ENCODE measurements at places on chromosomes 1 and 21.

- no peak for DNase-seq
These were observed 25.9 kb downstream of the KCNC4 start for GRCh38 chr1:110235834-110236682.

GRCh38 chr1:27448982-27449381 is 41.0 kb downstream of the WASF2 start:
- DNase-seq = no peak

DNA sequence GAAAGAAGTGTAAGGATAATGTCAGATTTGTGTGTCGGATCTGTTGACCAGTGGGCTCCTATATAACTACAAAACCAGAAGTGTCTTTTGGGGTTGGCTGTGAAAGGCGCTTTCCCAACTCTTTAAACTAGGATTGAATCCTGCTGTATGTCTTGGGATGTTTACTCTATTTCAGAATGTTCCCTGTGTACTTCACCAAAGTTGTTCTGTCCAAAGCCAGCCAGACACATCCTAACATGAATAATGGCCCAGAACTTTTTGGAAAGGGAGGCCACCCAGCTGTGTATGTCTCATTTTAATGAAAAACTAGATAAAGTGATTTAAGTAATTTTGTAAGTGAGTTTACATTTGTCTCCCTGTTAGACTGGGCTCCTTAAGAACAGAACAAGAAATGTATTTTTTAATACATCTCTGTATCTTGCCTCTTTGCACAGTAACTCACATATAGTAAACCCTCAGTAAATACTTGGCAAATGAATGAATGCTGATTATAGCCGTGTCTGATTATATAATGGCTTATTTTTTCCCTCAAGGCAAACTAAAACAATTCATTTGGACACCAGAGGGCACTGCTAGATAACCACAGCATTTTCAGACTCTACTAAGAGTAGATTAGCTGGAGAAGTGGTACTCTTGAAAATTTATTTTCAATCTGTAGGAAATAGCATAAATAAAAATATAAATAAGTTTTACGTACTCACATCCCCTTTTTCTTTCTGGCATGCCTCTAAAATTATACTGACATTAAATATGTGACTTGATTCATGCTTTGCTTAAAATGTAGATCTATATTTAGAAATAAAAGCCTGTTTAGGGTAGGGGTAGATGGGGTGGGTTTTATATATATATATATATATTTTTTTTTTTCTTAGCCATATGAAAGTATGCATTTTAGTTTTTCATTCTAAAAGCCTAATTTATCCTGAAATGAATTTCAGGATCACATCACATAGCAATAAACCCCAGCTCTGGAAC is 23.8 kb downstream of the TSEN15 start:
- no peak for DNase-seq

DNA sequence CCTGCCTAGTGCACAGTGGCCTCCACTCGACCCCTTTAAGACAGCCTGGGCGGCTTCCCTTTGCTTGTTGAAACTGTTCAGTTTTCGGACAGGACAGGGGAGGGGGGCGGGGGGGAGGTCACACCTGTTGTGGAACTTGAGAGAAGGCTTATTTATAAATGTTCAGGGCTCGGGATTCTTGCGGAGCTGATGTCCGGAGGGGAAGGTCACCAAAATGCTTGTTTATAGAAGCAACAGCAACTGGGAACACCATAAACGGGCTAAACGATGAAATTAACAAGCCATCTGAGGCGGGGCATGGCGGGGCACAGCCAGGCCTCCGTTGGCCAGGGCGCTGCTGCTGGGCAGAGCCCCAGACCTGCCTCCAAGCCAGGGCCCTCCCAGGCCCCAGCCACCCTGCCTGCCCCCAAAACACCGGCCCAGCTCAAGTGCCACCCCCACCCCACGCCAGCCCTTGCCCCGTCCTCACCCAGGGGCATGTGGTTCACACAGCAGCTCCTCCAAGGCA is 59.8 kb upstream of the CASZ1 start:
- no peak for DNase-seq

DNA sequence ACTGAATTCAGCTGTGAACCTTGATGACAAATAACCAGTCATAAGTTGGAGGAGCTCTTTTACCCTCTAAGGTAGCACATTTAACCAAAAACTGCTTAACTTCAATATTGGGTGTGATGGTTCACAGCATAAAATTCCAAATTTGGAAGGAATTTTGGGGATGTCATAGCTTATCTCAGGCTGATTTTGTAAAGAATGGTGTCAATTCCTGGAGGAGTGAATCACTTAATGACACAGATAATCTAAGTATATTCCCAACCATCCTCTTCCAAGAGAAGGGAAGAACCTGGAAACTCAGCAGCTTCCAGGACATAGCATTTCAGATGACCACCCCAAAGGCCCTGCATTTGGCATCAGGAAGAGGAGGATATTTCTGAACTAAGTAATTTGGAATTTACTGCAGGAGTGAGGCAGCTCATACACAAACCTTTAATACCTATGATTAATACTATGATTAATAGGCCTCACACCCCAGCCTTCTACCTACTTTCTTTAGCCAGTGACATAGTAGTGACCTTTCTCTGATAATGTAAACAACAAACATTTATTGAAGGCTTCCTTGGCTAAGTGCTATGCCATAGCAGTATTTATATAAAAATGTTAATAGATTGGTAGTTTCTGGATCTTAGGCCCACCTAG is 14.5 kb downstream of the GLUL start:
- DNase-seq = no peak

DNA sequence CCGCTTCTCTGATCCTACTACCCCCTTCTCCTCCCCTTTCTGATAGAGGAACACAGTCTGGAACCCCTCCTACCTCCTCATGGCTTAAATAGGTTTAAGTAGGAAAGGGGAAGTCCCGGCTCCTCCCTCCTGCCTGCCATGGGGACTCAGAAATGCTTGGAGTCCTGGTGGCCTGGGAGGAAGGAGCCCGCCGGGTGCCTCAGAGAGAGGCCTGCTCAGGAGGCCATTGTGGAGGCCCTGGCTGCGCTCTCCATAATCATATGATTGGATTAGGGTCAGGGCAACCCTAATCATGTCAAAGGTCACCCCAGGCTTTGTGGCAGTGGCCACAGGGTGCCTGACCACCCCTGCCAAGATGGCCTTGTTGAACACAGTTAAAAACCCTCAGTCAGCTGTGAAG is 29.0 kb downstream of the WNT3A start:
- DNase-seq = no peak

DNA sequence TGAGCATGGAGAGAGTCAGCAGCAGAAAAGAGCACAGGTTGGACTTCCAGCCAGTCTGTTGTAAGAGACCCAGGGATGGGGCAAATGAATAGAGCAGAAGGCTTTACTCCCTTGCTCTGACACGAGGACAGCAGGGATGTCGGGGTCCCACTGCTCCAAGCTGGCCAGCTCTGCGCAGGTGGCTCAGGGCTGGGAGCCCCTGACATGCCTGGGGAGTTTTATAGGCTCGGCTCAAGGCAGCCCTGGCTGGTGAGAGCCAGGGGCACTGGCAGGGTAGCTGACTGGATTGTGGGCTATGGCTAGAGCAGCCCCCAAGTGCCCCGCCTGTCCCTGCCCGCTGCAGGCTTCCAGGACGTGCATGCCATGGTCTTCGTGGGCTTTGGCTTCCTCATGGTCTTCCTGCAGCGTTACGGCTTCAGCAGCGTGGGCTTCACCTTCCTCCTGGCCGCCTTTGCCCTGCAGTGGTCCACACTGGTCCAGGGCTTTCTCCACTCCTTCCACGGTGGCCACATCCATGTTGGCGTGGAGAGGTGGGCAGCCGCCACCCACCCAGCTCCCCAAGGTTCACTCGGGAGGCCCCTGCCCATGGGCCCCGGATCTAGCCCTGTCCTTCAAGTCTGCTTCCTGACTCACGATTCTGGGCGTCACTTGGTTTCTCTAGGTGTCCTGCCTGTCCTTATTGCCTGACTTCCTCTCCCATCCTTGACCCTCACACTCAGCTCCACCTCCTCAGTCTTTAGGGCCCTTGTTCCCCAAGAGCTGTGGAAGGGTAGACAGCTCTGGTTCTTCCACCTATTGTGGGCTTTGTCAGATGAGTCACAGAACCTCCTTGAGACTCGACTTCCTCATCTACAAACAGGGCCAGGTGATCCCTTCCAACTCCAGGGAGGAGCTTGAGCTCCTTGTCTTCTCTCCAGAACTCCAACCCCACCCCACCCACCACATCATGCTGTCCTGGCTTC is 8.2 kb downstream of the RHBG start:
- DNase-seq = no peak

DNA sequence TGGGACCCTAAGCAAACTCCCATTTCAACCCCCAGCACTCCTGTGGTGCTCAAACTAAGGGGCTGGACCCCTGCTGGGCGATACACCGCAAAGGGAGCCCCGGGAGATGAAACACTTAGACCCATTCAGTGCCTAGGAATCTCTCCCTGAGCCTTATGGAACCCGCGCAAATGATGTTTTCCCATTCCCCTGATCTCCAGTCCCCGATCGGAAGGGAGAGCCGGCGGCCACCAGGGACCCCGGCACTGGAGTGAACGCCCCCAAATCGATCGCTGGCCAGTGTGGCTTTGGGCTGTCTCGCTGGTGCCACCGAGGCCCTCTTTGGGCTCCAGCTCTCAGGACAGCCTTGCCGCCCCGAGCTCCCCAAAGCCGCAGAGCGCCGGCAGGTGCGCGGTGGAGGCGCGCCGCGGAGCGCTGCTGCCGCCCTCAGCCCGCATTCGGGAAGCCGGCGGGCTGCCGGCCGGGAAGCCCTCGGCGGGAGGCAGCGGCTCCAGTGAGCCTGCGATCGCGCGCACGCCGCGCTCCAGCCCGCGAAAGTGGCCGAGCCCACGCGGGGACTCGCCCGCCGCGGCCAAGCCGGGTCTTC is 1.1 kb downstream of the PLXNA2 start:
- no peak for DNase-seq

DNA sequence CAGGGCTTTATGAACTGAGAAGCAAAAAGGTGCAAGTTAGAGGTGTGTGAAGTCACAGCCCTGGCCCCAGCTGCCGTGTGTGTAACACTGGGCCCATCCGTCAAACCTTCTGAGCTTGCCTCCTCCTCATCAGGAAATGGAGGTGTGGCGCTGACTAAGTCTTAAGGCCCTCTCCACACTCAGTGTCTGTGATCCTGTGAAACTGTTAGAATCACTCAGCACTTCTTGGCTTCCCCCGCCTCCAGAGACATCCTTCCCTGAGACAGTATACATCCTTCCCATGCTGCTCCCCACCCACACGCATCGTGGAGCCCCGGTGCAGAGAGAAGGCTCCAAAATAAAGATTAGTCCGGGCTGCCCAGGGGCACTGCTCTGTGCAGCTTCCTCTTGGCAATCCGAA is 33.3 kb downstream of the LRP8 start:
- DNase-seq = no peak

GRCh38 chr1:209627732-209628196 is 24.5 kb downstream of the LAMB3 start:
- peak; percentile 81 for DNase-seq

GRCh38 chr1:32893198-32894018 is 7.1 kb downstream of the HPCA start:
- no peak for DNase-seq

DNA sequence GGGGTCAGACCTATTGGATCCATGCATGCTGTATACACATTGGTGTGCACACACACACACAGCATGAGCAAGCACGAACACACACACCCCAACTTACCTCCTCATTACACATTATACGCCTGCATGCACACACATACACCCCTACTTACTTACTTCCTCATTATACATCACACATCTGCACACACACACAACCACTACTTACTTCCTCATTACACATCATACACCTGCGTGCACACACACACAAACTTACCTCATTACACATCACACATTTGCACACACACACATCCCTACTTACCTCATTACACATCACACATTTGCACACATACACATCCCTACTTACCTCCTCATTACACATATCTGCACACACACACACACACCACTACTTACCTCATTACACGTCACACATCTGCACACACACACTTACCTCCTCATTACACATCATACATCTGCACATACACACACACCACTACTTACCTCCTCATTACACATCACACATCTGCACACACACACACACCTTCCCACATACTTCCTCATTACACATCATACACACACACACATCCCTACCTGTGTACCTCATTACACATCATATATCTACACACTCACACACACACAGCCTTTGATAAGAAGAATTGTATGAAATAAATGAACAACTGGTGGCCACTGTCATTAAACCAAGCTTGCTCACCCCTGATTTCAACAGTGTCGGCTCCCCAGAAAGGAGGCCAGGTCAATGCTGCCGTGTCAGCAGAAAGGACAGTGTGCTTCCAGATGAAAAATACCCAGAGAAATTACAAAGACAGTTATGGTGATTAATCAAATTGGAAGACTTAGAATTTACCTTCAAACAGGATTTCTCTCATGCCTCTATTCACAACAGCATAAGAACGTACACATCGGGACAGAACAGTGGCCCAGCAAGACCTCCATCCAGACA is 117.8 kb downstream of the SETD4 start:
- DNase-seq = no peak

DNA sequence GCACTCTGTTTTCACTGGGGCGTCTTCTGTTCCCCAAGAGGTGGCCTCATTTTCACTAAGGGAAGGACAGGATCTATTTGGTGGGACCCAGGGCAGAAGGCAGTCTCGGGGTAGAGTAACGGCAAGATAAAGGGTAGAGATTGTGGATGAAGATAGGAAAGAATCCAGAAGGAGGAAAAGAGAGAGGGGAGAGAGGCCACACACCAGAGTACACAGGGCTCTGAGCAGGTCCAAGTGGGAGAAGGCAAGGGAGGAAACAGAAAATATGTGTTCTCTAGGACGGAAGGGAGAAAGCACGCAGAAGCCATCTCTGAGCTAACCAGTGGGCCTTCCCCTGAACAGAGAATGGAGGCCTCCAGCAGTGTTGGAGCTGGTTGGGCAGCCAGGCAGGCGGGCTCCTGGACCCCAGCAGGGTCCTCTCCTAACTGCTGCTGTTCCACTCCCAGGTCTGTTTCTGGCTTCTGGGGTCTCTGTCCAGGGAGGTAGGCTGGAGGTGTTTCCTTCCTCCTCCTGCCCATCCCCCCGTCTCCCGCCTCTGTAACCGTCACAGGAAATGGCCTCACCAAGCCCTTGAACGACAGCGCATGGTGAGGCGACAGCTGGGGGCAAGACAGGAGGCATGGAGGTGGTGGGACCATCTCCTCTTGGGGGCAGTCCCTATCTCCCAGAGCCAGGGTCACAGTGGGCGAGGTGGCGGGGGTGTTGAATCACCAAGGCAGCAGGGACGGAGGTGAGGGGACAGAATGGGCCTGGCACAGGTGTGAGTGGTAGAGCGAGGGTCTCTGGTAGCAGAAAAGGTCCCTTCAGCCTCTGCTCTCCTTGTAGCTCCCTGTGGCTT is 649 bp downstream of the PTPN7 start:
- no peak for DNase-seq
